Pancreas (tissue), 10 donors: ENCODE measurements at places on chromosomes 13 and 19. TPM values are rescaled to one million over a fixed set of nuclear protein-coding genes. Genes with fewer than 3 reads are reported as not detected.
A peak's percentile ranks its signal among the peaks of the same experiment; 100 is the strongest.

DNA sequence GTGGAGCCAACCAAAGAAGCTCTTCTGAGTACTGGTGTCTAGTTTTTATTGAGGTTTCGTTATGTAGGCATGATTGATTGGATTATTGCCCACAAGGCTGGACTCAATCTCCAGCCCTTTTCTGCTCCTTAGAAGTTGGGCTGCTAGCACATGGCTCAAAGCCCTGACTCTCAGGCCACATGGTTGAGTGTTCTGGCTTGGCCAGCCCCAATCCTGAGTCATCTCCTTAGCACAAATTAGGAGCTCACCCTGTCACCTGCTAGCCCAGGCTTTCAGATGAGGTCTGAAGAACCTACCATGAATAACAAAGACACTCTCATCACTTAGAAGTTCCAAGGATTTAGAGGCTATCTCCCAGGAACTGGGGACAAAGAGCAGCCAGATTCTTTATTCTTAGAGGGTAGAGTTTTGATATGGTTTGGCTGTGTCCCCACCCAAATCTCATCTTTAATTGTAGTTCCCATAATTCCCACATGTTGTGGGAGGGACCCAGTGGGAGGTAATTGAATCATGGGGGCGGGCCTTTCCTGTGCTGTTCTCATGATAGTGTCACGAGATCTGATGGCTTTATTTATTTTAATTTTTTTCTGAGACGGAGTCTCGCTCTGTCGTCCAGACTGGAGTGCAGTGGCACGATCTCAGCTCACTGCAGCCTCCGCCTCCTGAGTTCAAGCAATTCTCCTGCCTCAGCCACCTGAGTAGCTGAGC, 11.3 kb downstream of the DPY19L3 start:
- H3K27ac ChIP-seq, result no peak overlapping the region
- no peaks in the 10 kb centered on the region for H3K4me1 ChIP-seq
- DNase-seq, result no peak
- no peaks in the 10 kb centered on the region for H3K27me3 ChIP-seq
- H3K4me3 ChIP-seq, result no peak overlapping the region

DNA sequence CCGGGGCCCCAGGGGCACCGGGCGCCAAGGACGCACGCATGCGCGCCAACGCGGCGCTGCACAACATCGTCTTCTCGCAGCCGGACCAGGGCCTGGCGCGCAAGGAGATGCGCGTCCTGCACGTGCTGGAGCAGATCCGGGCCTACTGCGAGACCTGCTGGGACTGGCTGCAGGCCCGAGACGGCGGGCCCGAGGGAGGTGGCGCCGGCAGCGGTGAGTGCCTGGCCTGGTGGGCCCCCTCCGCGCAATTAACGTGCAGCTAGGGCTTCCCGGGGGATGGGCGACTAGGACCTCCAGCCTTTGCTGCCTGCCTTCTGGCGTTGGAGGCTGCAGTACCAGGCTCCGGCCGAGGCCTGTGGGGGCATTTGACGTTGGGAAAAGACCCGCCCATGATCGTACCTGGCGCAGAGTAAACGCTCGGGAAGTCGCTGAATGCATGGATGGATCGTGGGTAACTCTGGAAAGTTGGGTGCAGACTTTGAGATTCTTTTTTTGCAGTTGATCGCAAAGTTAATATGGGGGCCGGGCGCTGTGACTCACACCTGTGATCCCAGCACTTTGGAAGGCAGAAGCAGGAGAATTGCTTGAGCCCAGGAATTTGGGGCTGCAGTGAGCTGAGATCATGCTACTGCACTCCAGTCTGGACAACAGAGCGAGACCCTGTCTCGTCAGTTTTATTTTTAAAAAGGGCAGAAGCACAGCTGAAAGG, 7.3 kb downstream of the APC2 start:
- no peak for DNase-seq
- peaks cover under 1% of the 10 kb centered on the region for H3K27me3 ChIP-seq
- peaks cover 9% of the 10 kb centered on the region for H3K4me1 ChIP-seq
- H3K36me3 ChIP-seq, result no peaks in the 10 kb centered on the region

DNA sequence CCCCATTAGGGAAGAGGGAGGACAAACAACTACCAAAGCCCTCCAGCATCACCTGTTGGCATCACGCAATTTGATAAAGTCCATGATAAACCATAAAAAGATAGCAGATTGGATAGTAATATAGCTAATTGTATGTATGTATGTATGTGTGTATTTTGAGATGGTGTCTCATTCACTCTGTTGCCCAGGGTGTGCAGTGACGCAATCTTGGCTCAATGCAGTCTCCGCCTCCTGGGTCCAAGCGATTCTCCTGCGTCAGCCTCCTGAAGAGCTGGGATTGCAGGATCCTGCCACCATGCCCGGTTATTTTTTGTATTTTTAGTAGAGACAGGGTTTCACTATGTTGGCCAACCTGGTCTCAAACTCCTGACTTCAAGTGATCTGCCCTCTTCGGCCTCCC, 74.6 kb upstream of the RNF113B start:
- peaks cover 5% of the 10 kb centered on the region for H3K4me1 ChIP-seq
- H3K36me3 ChIP-seq, result no peaks in the 10 kb centered on the region
- H3K4me3 ChIP-seq, result no peak overlapping the region
- no peak overlapping the region for H3K27ac ChIP-seq
- no peak for DNase-seq

DNA sequence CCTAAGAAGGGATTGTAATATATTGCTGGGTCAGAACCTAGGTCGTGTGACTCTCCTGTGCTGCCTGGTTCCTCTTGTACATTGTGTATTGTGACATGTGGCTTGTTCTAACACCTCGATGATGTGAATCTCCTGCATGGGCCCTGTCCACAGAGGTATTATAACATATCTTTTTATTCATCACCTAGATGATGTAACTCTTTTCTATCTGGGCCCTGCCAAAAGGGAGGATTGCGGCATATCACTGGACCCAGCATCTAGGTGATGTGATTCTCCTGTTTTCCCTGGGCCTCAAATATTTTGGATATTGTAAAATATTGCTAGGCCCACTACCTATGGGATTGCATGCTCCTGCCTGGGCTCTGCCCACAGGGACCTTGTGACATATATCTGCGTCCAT, 33.4 kb upstream of the ZNF254 start:
- no peak overlapping the region for H3K4me3 ChIP-seq
- H3K4me1 ChIP-seq, result no peaks in the 10 kb centered on the region
- no peaks in the 10 kb centered on the region for H3K27me3 ChIP-seq
- no peak overlapping the region for H3K27ac ChIP-seq
- peaks cover 10% of the 10 kb centered on the region for H3K36me3 ChIP-seq

DNA sequence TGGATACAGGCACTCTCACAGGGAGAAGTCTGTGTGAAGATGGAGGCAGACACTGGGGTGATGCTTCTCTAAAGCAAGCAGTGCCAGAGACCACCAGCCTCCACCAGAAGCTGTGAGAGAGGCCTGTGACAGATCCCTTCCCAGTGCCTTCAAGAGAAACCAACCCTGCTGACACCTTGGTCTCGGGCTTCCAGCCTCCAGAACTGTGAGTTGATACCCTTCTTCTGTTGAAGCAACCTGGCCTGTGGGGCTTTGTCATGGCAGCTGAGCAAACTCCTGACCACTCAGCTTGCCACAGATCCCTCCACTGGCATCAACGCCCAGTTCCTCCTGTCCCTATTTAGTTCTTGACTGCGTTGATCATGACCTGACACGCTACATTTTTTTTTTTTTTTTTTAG, 29.0 kb downstream of the ELAVL1 start:
- no peak overlapping the region for H3K4me3 ChIP-seq
- H3K36me3 ChIP-seq, result peaks cover 3% of the 10 kb centered on the region
- H3K27ac ChIP-seq, result no peak overlapping the region
- DNase-seq, result no peak

DNA sequence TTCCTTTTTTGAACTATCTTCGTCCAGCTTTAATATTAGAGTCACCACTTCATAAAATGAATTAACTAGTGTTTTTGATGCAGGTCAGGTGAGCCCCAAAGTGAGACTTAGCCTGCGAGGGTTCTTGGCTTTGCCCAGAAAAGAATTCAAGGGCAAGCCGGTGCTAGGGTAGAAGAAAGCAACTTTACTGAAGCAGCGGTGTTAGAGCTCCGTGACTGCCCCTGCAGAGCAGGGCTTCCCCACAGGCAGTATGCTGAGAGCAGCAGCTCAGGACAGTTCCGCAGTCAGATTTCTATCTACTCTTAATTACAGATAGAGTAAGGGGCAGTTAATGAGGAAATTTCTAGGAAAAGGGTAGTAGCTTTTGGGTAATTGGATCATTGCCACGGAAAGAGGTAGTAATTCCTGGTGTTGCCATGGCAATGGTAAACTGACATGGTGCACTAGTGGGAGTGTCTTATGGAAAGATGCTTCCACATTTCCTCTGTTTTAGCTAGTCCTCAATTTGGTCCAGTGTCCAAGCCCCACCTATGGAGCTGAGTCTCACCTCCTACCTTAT, 432.2 kb upstream of the ZNF507 start:
- no peaks in the 10 kb centered on the region for H3K4me1 ChIP-seq
- no peak overlapping the region for H3K27ac ChIP-seq
- no peak for DNase-seq
- no peaks in the 10 kb centered on the region for H3K27me3 ChIP-seq
- H3K4me3 ChIP-seq, result no peak overlapping the region

DNA sequence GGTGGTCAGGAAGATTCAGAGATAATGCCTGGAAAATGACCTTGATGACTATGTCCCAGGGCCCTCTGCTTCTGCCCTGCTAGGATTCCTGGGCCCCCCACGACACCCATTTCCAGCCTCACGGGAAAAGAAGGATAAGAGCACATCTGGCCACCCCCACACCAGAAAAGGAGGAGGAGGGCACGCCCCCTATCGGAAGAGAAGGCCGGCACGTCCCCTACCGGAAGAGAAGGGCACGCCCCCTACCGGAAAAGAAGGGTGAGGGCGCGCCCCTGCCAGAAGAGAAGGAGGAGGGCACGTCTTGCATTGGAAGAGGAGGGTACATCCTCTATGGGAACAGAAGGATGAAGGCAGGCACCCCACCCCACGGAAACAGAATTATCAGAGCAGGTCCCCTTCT, 84.3 kb downstream of the IER2 start:
- peak; percentile 56 for DNase-seq
- H3K27me3 ChIP-seq, result no peaks in the 10 kb centered on the region
- no peak overlapping the region for H3K27ac ChIP-seq
- H3K4me3 ChIP-seq, result no peak overlapping the region
- H3K36me3 ChIP-seq, result no peaks in the 10 kb centered on the region
- no peaks in the 10 kb centered on the region for H3K4me1 ChIP-seq

- H3K4me1 ChIP-seq, result peaks cover 3% of the 10 kb centered on the region
- no peaks in the 10 kb centered on the region for H3K27me3 ChIP-seq
- no peak overlapping the region for H3K27ac ChIP-seq
- no peak for DNase-seq
- H3K4me3 ChIP-seq, result no peak overlapping the region
Measured at GRCh38 chr13:98853771-98854221, 101.3 kb upstream of the SLC15A1 start.

DNA sequence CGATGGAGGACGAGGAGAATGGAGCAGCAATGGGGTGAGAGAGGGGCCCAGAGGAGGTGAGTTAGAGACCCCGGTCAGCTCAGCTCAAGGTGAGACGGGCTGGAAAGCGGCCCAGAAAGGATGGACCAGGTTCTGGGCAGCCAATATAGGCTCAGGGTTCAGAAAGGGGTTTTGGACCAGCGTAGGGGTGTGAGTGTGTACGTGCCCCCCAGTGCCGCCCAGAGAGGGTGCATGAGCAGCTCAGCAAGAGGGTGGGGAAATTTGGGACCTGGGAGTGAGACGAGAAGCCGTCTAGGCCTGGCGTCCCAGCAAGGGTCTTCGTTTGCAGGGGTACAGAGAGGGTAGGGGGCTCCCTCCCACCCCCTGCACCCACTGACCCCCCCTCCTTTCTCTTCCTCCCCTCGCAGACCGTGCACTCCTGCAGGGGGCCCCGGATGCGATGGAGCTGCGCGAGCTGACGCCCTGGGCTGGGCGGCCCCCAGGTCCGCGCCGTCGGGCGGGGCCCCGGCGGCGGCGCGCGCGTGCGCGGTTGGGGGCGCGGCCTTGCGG, 12.1 kb downstream of the FUT6 start:
- peak overlapping the region; percentile 76 for H3K27ac ChIP-seq
- peak; percentile 26 for DNase-seq
- peak overlapping the region; percentile 29 for H3K4me3 ChIP-seq
- H3K4me1 ChIP-seq, result peaks cover 1% of the 10 kb centered on the region
- H3K36me3 ChIP-seq, result no peaks in the 10 kb centered on the region

The LILRB4 gene
- 0.67 TPM for total RNA-seq

The UGGT2 gene
- total RNA-seq, result 14.3 TPM

The ZNF112 gene
- total RNA-seq, result 3.1 TPM
